ENCODE measurements at places on chromosomes 5 and 9.

GRCh38 chr5:39846144-39846543 lies 421.4 kb upstream of the DAB2 start:
- no peak for DNase-seq

- DNase-seq: no peak
These were observed 2.0 kb upstream of the RXFP3 start for GRCh38 chr5:33934176-33934575.

GRCh38 chr5:82549263-82549662 lies 271.1 kb upstream of the RPS23 start:
- DNase-seq: no peak

DNA sequence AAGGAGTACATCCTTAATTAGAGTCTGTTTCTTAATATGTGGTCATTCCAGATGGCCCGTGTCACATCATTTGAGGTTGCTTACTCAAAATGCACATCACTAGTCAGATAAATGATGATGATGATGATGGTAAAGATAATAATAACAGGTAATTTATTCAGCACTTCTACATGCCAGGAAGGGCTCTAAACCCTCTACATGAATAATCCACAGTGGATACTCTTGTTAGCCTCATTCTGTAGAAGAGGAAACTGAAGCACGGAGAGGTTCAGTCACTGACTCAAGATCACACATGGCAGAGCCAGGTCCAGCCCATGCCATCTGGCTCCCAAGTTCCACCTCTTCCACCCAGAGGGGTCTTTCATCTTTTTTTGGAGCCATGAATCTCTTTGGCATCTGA lies 11.7 kb downstream of the SH3PXD2B start:
- DNase-seq: no peak

DNA sequence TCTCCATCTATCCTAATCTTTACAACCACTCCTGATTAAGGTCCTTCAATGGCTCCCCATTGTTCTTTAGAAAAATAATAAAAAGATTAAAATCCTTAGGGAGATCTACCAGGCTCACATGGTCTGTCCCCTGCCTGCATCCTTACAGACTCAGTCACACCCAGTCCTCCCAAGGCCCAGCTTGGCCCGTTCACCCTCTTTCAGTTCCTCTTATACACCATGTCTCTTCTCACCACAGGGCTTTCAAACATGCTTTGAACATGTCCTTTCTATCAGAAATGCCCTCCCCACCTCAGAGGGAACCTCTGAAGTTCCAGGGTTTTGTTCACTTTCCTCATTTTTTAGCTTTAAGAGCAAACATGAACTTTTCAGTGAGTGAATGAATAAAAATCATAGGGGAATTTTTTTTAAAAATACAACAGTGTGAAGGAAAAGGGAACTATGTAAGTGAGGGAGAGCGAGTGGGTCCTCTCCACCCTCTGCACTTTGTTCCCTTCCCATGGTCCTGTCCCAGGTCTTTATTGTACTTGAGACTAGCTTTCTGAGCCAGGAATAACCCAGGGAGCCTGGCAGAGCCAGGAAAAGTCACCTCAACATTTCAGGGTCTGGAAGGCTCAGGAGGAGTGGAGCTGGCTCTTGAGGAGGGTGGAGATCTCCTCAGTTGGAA lies 55.3 kb downstream of the TRPC7 start:
- peak; percentile 17 for DNase-seq

GRCh38 chr5:133467826-133468463 lies 144.4 kb downstream of the FSTL4 start:
- no peak for DNase-seq

- no peak for DNase-seq
These were observed 16.1 kb upstream of the FAM174A start for GRCh38 chr5:100519075-100519474.

GRCh38 chr9:112754578-112754977 lies 4.0 kb downstream of the SNX30 start:
- DNase-seq: no peak

DNA sequence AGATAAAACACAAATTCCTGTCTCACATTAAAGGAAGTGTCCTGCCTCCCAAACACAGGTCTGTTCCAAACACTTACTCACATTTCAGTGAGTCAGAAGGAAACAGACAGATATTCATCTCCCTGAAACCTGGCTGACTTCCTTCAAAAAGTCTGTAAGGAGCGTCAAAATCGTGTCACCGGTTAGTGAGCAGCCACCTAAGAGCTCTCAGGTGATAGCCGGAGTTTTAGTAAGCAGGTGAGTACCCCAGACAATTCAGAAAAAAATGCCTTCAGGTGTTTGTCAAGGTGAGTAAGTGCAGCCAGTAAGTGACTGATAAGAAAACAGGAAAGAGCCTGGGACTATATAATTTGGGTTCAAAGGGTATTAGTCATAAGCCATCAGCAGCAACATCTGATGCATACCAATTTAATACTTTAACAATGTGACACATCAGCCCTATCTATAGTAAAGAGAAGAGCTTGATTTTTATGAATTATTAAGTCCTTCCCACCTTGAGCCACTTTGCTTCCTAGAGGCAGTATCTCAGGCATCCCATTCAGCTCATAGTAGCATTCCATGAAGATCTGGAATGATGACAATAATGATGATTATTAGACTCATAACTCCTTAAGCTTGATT lies 1.3 kb upstream of the ITGA2 start:
- DNase-seq: no peak

- DNase-seq: no peak
These were observed 88.4 kb downstream of the GALNT10 start for GRCh38 chr5:154278908-154279307.

- DNase-seq: no peak
These were observed 1587.7 kb upstream of the ACO1 start for GRCh38 chr9:30796764-30797163.

DNA sequence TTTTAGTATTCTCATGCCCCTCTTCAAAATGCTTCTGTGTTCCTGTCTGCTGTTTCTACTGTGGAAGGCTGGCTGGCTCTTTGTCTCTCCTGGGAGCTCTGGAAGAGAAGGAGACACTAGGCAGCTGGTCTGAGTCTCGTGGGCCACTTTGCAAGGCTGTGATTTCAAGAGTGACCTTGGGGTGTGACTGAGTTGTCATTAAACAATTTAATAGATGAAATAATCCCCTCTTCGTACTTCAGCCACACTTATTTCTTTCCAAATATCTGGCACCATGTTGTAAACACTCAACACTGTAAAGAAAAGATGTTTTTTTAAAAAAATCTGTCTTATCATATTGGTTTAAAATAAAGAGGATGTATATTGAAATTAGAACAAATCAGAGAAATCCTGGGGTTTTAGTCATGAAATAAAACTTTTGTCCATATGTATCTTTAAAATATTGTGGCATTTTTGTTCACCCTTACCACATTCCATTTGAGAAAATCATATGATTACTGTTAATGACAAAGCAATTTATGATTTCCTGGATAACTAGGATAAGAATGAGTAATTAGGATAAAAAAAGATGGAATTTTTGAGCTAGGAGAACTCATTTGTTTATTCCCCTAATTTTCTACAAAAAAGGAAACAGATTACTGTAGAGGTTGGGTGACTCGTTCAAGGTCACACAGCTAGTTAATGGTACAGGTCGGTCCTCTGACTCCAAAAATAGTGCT lies 200.8 kb downstream of the MAT2B start:
- DNase-seq: no peak

GRCh38 chr9:137785704-137786161 lies 91.8 kb upstream of the CACNA1B start:
- peak; percentile 42 for DNase-seq

GRCh38 chr9:118331622-118332045 lies 627.4 kb downstream of the TLR4 start:
- no peak for DNase-seq

DNA sequence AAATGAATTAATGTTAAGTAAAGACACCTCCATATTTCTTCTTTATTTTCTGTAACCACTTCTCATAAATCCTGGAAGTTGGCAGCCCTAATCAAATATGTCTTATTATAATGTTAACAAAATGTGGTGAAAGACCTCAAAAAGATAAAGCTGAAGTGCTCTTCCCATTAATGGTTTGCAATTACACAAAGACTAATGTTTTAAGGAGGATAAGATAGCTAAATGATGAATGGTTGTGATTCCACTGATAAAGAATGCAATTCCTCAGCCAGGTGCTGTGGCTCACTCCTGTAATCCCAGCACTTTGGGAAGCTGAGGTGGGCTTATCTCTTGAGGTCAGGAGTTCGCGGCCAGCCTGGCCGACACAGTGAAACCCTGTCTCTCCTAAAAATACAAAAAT lies 125.8 kb upstream of the SNX2 start:
- no peak for DNase-seq

DNA sequence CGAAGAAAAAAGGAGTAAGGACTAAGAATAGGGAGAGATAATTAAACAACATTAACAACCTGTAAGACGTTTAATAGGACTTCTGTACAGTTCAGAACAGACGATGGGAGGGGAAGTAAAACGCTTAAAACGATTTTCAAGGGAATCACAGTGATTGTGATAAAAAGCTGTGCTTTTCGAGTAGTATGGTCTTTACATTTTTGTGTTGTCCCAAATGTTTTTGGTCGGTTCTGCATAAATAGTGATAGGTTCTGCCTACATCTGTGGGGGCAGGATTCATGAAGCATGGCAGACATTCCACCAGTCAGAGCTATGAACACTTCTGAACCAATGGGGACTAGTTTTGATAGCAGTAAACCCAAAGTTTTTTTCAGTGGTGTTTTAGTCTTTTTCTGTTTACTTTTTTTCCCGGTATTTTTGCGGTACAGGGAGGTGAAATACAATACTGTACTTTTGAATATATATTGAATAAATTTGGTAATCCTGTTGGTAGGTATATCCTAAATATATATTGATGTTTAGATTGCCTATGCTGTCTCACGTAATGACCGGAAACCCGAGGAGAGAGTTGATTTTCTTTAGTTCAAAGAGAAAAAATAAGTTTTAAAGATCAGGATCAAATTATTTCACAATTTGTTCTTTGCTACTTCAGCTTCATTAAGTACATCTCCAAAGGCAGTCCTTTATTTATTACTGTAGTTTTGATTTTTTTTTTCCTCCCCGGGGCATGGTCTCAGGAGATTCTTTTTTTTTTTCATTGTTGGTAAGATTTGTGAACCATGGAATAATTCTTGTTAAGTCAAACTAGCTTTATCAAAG lies 1.3 kb downstream of the ERBIN start:
- DNase-seq: peak; percentile 71

GRCh38 chr5:110812639-110813038 lies 73.8 kb downstream of the SLC25A46 start:
- no peak for DNase-seq

DNA sequence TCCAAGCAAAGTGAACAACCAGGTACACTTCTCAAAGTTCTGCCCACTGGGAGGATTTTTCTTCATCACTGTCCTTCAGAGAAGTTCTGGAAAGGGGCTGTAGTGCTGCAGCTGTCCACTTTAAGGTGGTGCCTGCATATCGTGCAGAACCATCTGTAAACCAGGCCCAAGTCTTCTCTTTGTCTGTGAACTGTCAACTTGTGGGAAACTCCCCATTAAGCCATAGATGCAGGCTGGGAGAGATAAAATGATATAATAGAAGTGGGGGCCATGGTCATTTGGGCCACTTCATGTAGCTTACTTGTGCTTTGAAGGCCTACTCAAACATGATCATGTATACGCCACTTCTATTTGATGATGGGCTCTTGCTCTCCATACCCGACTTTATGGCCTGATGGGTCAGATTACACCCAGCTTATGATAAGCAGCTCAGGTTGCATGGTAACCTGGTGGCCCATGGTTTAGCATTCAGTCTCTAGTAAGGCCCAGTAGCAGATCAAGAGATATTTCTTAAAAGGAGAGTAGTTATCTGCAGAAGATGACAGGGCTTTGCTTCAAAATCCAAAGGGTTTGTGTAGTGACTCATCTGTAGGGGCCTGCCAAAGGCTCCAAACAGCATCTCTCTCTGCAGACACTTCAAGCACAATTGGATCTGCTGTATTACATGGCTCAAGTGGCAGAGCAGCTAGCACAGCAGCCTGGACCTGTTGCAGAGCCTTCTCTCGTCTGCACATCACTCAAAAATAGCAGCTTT lies 15.7 kb upstream of the BTF3 start:
- DNase-seq: no peak

Data from globus pallidus (tissue), 1 donor.